ENCODE measurements at places on chromosomes 16 and 17. TPM values are rescaled to one million over a fixed set of nuclear protein-coding genes. Genes with fewer than 3 reads are reported as not detected.

NLRP1 gene
- polyA plus RNA-seq: 80.5 TPM

CDIP1 gene
- polyA plus RNA-seq: 12.2 TPM

FOXJ1 gene
- polyA plus RNA-seq: not detected

KRTAP9-4 gene
- polyA plus RNA-seq: not detected

OTOP3 gene
- polyA plus RNA-seq: not detected

AANAT gene
- polyA plus RNA-seq: not detected

All from AG04450 (cell line).